ENCODE measurements at places on chromosomes 3 and 15. TPM values are rescaled to one million over a fixed set of nuclear protein-coding genes. Genes with fewer than 3 reads are reported as not detected.

GRCh38 chr15:33654860-33655259, 313.4 kb upstream of the CHRM5 start:
- no peak for DNase-seq

- DNase-seq = no peak
These were observed 8.9 kb downstream of the CCDC13 start for GRCh38 chr3:42764115-42764514.

- no peak for DNase-seq
These were observed 972.2 kb downstream of the OTOL1 start for GRCh38 chr3:162468791-162469190.

GRCh38 chr3:12995389-12996180, 77.6 kb downstream of the IQSEC1 start:
- DNase-seq = no peak

The PLA2G4B gene
- 4.0 TPM for total RNA-seq

GRCh38 chr3:140344082-140344454, 333.8 kb upstream of the TRIM42 start:
- DNase-seq = no peak

DNA sequence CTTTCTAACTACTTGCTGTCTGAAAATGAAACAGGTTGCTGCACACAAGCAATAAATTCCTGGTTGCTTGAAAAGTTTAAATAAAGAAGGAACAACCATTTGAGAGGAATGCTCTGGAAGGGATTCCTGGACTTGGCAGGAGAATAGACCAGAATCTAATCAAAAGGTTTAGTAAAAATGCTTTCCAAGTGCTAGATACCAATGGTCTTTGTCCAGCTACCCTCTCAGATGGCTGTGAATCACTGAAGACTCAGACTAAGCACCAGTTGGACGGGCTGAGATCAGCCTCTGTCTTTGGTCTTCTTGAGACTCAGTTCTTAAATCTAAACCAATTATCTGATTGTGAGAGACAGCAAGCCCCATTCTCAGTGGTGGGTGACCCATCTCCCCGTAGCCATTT, 27.7 kb upstream of the LPP start:
- DNase-seq = no peak

The NTRK3 gene
- total RNA-seq = 84.9 TPM

The FOXL2NB gene
- total RNA-seq = not detected

The SH2D7 gene
- total RNA-seq = not detected

GRCh38 chr15:91196768-91197167, 96.7 kb downstream of the SV2B start:
- no peak for DNase-seq

The MORC1 gene
- total RNA-seq = not detected

DNA sequence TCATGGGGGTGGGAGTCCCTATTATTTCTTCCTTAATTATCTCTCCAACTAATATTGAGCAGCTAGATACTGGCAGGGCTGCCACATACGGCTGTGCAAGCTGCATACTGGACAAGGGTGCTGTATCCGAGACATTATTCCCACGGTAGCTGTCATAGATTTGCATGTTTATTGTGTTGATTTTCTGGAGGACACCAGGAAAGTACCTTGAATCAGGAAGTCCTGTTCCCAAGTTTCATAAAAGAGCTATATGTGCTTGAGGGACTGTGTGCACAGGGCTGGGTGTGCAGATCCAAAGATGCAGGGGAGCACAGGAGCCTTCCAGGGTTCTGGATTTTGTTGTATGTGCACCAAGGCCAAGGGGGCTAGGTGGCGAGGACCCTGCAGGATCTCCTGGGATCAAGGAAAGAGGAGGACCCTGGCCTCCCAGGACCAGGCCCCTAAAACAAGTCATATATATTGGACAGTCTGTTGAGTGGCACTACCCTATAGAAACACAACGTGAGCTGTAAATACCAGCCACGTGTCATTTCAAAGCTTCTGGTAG, 119.2 kb upstream of the ALDH1A3 start:
- DNase-seq = no peak

DNA sequence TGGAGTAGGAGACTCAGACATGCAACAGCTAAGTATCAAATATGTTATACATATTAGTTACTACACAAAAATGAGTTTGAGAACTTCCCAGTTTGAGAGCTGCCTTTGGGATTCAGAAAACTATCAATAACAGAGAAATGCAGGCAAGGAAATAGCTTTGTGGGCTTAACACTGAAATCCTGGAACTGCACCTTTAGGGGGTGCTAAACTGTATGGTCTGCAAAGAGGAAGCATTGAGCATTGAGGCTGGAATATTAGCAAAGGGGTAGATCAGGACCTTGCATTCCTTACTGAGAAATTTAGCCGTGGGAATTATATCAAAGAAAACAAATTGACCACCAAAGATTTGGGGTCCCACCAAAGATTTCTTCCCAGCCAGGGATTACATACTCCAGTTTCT, 580.0 kb downstream of the ZNF385D start:
- no peak for DNase-seq

GRCh38 chr15:57824186-57824585, 117.7 kb downstream of the POLR2M start:
- DNase-seq = no peak

DNA sequence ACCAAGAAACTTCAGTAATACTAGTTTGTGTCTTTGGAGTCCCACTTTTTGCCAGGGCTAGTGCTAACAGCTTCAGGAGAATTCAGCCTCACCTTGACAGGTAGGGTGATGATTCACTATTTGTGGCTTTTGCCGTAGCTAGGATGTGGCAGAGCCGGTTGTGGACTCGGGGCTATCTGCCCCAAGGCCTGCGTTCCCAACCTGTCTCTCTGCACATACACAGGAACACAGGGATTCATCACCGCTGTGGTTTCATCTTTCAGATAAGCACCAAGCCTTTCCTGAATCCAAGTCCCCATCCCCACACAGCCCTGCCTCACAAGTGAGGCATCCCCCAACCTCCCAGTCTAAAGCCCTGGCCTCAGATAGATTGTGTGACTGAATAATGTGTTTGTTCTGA, 45.2 kb upstream of the POLG start:
- no peak for DNase-seq

- no peak for DNase-seq
These were observed 8.3 kb downstream of the LMCD1 start for GRCh38 chr3:8509961-8510360.

DNA sequence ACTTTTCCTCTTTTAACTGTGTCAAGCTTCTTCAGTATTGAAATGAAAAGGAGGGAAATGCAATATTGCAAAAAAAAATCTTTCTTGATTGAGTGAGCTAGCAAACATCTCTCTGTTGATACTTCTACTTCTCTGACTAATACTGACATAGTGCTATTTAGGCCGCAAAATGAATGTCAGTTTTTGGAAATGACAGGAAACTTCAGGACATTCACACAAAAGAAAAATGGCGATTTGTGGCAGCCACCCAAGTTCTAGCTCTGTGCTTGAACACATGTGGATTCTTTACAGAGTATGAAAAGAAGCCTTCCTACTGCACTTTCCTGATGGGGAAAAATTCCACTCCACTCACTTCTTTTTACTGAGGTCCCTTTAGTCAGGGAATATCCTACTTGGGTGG, 486.8 kb upstream of the ALCAM start:
- no peak for DNase-seq

GRCh38 chr3:30766522-30766921, 127.9 kb downstream of the GADL1 start:
- no peak for DNase-seq

The MEX3B gene
- total RNA-seq = 0.68 TPM

DNA sequence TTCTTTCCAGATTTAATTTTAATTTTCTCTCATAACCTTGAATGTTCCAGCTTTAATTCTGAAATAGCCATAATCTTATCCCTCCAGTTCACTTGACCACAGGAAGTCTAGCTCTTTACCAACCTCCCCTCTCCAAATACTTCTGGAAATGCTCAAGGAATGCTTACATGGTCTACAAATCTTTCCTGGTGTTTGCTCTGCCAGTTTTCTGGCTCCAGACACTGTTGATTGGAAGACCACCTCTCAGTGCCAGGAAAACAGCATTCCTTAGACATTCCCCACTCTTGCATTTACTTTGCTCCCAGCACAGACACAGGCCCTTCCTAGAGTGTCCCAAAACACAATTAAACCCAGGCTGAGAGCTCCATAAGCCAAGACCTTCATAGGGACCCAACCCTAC, 98.6 kb downstream of the MESD start:
- DNase-seq = no peak

- no peak for DNase-seq
These were observed 285.1 kb upstream of the MANF start for GRCh38 chr3:51099794-51100535.

DNA sequence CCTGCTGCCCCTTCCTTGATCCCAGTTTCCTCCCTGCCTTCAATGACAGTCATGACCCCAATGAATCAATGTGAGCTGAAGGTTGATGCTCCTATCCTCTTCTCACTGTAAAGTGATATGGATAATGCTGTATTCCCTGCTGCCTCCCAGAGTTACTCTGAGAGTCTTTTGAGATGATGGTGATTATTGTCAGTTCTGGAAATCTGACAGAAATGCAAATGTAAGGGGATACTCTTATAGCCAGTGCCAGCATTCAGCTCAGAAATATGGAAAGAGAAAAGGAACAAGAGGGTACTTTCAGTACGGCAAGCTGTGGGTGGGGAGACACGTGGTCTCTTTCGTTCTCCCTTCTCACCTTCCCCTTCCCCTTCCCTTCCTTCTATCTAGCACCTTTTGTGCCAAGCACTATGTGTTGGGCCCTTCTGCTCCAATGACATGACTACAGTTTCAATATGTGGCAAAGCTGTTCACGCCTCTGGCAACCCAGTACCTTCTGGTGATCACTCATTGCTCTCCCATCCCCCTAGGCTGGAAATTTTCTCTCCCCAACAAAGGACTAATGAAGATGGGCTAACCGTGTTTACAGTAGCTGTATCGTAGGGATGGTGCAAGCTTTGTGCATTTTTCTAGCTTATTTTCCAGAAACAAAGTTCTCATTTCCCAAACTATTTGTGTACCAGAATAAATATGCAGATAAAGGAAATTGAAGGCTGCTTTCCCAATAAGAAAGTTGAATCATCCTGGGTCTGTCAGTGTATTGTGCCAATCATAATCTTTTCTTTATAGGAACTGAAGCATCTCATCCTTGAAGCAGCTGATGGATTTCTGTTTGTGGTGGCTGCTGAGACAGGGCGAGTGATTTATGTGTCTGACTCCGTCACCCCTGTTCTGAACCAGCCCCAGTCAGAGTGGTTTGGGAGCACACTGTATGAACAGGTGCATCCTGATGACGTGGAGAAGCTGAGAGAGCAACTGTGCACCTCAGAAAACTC, 70.3 kb downstream of the ARNT2 start:
- no peak for DNase-seq

The SUMF1 gene
- total RNA-seq = 63.5 TPM

The TMEM39A gene
- 34.3 TPM for total RNA-seq

GRCh38 chr3:125116311-125117080, 60.7 kb upstream of the HEG1 start:
- no peak for DNase-seq

- DNase-seq = no peak
These were observed 168.8 kb upstream of the CADM2 start for GRCh38 chr3:84789961-84790360.

The MED12L gene
- total RNA-seq = 0.27 TPM

DNA sequence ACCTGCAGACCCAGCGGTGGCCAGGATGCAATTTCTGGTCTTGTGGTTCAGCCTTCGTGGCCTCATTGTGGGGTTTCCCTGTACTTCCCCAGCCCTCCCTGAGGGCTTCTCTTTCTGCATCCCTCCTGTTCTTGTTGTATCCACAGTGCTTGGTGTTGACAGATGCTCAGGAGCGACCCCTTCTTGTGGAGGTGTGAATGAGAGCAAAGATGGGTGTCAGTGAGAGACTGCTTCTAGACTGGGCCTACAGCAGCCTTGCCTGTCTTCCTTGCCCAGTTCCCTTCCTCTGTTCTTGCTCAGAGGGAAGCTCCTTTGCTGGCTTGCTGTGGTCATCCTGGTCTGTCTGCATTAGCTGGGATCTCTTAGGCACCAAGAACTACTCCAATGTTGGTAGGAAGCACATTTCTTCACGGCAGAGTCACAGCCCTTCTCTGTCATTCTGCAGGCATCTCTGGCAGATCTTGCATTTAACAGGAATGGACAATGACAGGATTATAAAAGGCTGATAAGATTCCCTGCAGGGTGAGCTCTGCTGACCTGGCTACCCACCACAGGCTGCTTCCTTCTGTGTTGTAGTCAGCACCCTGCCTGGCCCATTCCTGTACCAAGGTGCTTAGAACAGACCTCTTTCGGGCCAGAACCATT, 317.8 kb upstream of the C2CD4B start:
- DNase-seq = no peak

DNA sequence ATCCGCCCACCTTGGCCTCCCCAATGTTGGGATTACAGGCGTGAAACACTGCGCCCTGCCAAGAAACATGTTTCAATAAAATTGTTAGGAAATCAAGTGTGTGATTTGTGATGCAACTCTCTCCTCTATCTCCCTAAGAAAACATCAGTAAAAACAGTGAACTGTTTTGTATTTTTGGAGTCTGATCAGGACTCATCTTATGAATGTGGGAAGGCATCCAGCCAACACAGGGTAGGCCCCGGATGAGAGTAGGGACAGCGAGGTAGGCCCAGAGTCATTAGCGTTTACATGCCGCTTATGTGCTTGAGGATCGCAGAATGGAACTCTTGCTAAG, 884 bp upstream of the GLYCTK start:
- DNase-seq = no peak

DNA sequence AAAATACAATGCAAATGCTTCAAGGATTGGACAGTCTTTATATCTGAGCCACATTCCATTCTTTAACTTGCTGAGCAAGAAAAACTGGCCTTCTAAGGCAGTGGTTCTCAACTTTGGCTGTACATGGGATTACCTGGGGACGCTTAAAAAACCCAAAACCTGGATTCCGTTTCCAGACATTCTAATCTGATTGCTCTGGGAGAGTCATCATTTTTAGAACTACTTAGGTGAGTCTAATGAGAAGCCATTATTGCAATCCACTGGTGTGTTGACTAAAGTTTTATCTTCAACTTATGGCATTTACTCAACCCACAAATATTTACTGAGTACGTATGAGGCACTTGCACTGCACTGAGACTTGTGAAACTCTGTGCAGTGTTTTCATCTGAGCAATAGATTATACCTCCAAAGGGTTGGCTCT, 195.7 kb upstream of the ATP11B start:
- DNase-seq = no peak

The FBLN2 gene
- 328 TPM for total RNA-seq

GRCh38 chr15:101781928-101782327, 21.4 kb upstream of the OR4F6 start:
- DNase-seq = no peak

The CTSH gene
- total RNA-seq = 136 TPM

The CCR8 gene
- not detected for total RNA-seq

The ROPN1 gene
- not detected for total RNA-seq

The PML gene
- 77.2 TPM for total RNA-seq

- DNase-seq = no peak
These were observed 40.4 kb upstream of the SKOR1 start for GRCh38 chr15:67784856-67785430.

DNA sequence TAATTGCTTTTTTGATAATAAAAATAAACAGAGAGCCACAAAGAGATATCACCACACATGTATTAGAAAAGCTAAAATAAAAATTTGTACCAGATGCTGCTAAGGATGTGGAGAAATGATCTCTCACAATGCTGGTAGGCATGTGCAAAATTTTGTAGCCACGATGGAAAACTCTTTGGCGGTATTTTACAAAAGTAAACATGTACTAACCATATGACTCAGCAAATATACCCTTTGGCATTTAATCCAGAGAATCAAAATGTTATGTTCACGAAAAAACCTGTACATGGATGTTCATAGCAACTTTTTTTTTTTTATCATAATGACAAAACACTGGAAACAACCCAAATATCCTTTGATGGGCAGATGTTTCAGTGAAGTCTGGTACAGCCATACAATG, 261.2 kb downstream of the LPP start:
- DNase-seq = no peak

Measured in thoracic aorta (tissue), 2 donors.